ENCODE measurements at places on chromosomes 16 and 17.

GRCh38 chr17:77308861-77309726 lies 168.3 kb downstream of the SEC14L1 start:
- no peak for DNase-seq

- no peak for DNase-seq
Measured at GRCh38 chr17:41684035-41684434, 4.7 kb upstream of the EIF1 start.

- DNase-seq, result no peak
Measured at GRCh38 chr17:78498848-78499247, 78.3 kb downstream of the DNAH17 start.

DNA sequence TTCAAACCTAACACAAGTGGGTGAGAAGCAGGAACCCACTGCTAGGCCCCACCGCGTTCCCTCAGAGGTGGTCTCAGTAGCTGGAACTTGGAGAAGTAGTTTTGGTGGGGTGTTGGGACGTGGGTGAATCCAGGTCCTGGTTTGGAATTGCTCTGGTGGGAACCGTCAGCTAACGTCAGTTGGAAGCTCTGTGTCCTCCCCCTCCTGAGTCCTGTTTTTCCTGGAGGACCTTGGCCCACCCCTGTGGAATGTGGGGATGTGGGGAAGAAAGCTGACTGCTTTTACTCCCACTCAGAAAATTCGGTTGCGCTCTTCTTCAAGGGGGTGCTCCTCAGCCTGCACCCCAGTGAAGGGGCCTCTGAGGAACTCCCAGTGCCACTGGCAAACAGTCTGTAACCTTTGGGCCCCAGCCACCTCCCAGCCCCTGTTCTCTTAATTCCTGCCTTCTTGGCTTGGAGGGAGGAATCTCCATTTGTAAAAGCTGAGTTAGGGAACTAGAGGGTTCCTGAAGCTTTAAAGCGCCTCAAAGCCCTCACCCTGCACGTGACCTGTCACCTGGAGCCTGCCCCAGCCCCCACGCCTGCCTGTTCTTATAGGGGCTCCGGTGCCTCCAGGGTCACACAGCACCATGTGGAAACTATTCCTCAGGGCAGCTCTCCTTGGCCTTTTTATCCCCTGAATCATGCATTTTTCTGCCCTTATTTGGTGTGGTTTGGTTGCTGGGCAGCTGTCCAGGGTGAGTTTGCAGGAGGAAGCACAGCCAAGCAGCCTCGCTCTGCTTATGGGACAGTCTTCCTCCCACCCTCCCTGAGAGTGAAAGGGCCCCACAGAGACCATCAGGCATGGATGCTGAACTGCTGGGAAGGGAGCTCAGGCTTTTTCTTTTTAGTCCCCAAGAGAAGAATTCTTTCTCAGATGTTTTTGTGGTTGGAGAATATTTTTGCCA lies 16.2 kb upstream of the NAGLU start:
- peak; percentile 83 for DNase-seq

- DNase-seq, result no peak
Measured at GRCh38 chr17:75738218-75738802, 17.1 kb downstream of the ITGB4 start.

GRCh38 chr16:67663151-67663876 lies 2.6 kb downstream of the PARD6A start:
- DNase-seq, result no peak
